ENCODE measurements at places on chromosomes 5 and 9.

DNA sequence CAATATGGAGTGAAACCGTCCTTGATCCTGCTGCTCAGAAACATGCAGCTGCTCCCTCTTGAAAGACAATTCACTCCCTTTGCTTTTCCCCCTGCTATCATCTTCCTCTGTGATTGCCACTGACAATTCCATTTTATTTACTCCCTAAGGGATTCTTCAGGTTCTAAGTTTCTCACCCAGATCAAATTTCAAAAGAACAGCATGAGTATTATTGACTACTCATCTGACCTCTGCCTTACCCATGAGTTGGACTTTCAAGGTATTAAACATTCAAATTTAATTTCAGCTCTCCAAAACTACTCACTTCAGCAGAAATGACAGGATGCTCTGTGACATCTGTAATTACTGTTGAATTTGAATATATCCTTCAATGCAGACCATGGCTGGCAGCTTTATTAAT is 236.5 kb upstream of the HAPLN1 start:
- DNase-seq: no peak

- DNase-seq: no peak
Measured at GRCh38 chr5:65803699-65804391, 81.8 kb downstream of the NLN start.

DNA sequence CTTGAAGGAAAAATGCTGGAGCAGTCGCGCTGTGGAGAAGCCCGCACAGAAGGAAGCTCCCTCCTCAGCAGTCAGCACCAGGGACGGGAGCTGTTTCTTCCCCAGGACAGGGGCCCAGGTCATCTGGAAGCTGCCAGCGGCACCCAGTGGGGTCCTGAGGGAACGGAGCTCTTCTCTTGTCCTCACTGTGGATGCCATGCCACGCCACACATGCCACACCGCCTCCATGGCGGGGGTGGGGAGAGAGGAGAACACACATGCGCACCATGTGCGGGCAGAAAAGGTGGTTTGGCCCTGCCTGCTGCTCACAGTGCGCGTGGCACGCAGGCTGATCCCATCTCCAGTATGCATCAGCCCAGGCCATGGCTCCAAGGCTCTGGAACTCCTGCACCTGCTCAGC is 41.7 kb upstream of the ZNF354B start:
- DNase-seq: no peak

DNA sequence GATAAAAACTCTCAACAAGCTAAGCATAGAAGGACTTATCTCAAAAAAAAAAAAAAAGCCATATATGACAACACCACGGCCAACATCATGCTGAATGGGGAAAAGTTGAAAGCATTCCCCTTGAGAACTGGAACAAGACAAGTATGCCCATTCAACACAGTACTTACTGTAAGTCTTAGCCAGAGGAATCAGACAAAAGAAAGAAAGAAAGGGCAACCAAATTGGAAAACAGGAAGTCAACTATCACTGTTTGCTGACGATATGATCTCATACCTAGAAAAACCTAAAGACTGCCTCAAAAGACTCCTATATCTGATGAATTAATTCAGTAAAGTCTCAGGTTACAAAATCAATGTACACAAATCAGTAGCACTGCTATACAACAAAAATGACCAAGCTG is 24.6 kb upstream of the PTGER4 start:
- peak; percentile 70 for DNase-seq

GRCh38 chr5:132776938-132777208 is 166 bp downstream of the SEPTIN8 start:
- DNase-seq: no peak
